ENCODE measurements at places on chromosomes 7 and 10.

DNA sequence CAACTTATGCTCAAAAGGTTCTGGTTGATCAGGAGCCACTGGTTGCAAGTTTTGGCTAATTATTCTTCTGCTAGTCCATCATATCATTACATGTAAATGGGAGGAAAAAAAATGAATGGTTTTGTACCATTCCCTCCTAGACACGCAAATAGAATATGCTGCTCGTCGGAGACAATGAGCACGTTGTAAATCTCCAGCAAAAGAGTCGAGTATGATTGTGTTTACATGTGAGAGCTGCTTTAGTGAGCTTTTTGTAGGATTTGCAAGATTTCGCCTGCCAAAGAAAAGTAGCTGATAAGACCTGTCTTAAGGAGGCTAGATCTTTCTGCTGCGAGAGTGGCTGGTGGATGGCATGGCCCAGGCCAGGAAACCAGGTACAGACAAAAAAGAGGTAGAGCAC is 109.0 kb downstream of the ZMYND11 start:
- DNase-seq, result no peak

GRCh38 chr7:3266240-3266639 is 34.8 kb upstream of the SDK1 start:
- no peak for DNase-seq

DNA sequence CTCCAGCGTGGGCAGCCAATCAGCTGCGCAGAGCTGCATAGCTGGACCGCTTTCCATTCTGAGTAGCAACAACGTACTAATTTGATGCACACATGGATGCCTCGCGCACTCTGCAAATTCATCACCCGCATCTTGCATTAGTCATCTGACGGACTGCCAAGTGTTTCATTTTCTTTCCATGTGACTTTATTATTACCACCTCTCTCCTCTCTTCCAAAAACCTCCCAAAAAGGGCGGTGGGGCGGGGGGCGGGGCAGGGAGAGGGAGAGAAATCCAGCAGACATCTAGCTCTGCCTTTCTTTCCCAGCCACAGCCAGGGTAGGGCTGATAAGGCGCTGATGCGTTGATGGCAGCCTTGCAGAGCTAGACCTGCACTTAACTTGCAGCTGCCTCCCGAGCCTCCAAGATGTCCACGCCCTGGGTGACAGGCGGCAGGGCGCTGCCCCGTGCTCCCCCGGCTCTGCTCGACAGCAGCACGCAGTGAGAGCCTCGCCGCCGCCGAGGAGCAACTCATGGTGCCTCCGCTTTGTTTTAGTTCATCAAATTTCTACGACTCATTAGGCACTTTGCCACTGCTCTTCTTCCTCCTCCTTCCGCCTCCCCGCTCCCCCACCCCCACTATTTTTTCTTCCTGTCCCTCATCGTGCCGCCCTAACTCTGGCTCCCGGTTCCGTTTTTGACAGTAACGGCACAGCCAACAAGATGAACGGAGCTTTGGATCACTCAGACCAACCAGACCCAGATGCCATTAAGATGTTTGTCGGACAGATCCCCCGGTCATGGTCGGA is 147.3 kb downstream of the CELF2 start:
- no peak for DNase-seq

DNA sequence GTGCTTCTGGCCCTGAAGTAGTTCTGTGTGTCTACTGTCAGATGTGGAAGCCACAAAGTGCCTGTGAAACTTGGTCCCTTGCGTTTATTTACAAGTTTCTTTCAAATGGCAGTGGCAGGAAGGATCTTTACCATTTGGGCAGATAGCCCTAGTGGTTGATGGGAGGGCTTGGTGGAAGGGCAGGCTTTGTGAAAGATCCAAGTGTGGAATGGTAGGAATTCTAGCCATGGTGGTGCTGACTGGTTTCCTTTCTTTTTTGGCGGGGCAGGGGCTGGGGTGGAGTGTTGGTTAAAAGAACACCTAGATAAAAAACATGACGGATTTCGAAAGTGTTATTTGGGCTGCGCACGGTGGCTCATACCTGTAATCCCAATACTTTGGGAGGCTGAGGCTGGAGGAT is 27.0 kb downstream of the AUTS2 start:
- DNase-seq, result no peak

DNA sequence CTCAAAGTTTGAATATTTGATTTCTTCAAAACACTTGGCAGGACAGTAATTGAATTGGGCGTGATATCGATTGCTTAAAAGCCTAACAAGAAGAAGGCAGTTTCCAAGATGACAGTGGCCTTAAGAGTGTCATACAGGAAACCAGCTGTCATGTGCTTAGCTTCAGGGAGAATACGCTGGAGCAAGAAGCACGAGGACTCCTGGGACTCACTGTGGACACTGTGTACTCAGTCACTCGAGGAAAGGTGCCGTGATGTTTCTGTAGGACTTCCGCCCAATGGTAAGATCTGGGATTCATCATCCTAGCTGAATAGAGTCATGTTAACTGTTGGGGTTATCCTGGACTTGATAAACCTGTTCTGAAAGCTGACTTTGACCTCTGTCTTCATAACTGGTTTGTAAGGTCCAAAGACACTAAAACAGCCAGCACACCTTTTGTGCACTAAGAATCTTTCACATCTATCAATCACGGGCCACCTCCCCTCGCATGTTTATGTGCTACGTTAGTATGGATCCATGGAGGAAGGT is 113.5 kb downstream of the CELF2 start:
- no peak for DNase-seq

DNA sequence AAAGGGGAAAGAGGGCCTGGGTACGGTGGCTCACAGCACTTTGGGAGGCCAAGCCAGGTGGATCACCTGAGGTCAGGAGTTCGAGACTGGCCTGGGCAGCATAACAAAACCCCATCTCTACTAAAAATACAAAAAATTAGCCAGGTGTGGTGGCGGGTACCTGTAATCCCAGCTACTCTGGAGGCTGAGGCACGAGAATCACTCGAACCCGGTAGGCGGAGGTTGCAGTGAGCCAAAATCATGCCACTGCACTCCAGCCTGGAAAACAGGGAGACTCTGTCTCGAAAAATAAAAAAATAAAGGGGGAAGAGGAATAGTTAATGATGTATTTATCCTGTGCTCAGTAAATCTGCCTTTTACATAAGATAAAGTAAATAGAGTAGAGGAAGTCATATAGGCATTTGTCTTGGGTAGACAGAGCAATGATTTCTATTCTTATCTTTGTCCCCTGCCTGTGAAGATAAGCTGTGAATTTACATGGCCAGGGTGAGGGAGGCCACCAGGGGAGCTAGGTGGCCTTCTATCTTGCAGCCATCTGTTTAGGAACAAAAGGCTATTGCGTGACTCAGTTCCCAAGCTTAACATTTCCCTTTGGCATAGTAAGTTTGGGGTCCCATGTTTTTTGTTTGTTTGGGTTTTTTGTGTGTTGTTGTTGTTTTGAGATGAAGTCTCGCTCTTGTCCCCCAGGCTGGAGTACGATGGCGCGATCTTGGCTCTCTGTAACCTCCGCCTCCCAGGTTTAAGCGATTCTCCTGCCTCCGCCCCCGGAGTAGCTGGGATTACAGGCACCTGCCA is 73.2 kb upstream of the GTF2I start:
- no peak for DNase-seq

DNA sequence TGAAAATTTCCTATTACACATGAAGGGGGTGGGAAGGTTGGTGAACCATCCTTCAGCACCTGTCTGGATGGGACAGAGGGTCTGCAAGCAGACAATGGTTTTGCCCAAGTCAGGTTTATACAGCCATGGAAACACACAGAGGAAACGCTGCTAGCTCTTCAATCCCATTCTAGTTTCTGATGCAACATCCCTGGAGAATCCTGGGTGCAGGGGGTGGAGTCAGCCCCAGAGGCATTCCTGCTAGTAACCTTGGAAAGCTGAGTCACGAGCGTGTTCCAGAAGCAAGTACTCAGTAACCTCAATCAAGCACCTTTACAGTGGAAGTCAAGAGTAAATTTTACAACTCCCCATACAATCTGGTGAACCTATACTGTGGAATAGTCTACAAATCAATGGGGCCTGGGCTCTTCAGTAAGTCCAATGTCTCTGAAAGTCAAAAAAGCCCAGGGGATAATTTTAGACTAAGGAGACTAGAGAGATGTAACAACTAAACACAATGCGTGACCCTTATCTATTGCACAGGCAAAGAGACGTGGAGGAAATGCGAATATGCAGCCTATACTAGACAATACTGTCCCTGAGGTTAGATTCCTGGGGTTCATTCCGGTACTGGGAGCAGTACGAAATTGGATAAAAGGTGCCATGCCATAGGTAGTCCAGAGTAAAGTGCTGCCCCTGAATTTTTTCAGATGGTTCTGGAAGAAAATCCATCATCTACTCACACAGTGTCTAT is 95.4 kb downstream of the ZRANB1 start:
- DNase-seq, result no peak

- DNase-seq, result no peak
Observed at GRCh38 chr7:29297194-29297890, 102.8 kb downstream of the CHN2 start.

DNA sequence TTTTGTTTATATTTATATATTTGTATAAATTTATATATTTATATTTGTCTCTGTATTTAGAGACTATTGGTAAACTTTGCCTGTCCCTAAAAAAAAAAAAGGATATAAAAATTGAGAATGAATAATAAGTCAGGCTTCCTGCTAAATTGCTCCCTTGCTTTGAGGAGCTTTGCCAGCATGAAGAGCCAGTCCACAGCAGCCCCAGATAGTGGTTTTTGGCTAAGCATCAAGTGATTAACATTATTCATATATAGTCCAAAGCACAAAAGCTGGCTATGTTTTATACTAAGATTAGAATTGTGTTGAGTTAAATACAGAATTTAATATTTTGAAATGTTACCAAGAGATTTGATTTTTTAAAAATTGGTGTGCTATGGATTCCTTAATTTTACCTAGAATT is 264.9 kb upstream of the FERD3L start:
- DNase-seq, result no peak

GRCh38 chr10:80520661-80521470 is 16.8 kb upstream of the SH2D4B start:
- DNase-seq, result no peak

DNA sequence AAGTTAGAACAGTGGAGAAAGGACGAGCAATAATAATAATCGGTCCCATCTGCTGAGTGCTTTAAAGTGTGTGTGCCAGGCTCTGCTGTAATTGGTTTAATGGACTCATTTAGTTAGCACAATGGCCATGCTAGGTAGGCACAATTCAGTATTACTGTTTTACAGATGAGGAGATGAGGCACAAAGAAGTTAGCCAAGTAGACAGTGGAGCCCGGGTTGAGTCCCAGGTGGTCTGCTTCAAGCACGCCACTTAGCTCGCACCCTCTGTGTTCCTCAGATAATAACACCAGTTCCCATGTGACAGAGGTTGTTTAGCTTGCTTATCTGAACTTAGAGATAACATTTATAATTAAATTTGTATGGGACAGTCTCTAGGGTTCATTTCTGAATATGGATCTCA is 101.6 kb upstream of the GJD4 start:
- DNase-seq, result no peak

- DNase-seq, result no peak
Observed at GRCh38 chr10:607545-608185, 81.8 kb downstream of the DIP2C start.

DNA sequence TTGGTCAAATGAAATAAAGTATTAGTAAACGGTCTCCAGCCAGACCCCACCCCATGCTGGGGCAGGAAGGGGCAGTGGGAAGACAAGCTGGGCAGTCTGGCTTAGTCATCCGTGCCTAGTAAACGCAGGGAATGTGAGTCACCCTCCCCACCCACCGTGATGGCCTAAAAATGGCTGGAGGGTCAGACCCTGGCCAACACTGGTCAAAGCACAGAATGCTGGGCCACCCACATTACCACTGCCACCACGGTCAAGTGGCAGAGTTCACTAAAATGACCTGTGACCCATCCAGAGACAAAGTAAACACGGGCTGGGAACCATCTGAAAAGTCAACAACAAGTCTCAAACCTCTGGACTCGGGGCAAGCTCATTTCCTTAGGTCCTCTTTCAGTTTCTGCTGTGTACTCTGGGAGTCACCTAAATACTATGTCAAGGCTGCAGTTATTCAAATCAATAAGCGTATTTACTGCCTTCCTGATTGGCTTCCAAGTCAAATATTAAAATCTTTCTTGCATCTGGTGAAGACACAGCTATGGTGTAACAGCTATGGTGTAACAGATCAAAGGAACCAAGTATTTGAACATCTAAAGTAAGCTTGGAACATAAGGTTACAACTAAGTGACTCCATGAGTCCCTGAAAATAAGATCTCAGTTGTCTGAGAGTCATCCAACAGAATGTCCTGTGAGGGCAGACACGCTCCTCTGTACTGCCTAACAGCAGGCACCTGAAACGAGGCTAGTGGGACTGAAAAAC is 3.0 kb downstream of the ZFAND2A start:
- DNase-seq, result no peak

- DNase-seq, result no peak
Observed at GRCh38 chr7:2321020-2321419, 6.8 kb upstream of the SNX8 start.

GRCh38 chr10:10326116-10326515 is 691.6 kb upstream of the CELF2 start:
- DNase-seq, result no peak

DNA sequence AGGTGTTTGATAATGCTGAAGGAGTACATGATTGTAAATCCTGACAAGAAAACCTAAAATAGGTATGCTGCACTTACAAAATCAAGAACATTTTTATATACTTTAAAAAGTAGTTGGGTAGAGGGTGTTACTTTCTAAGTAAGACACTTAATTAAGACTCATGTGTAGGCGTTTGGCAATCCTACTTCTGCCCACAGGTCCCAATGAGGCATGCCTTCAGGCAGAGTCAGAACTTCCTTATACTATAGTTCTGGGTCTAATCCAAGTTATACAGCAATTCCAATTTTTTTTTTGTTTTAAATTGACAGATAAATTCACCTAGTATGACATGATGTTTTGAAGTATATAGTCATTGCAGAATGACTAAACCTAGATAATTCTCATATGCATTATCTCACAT is 1188.5 kb upstream of the PHF14 start:
- DNase-seq, result no peak

- DNase-seq, result no peak
Observed at GRCh38 chr10:118501171-118501570, 94.3 kb downstream of the PRLHR start.

GRCh38 chr7:131034166-131034881 is 293.4 kb upstream of the MKLN1 start:
- no peak for DNase-seq

- no peak for DNase-seq
Observed at GRCh38 chr10:119700321-119700954, 25.4 kb upstream of the INPP5F start.

DNA sequence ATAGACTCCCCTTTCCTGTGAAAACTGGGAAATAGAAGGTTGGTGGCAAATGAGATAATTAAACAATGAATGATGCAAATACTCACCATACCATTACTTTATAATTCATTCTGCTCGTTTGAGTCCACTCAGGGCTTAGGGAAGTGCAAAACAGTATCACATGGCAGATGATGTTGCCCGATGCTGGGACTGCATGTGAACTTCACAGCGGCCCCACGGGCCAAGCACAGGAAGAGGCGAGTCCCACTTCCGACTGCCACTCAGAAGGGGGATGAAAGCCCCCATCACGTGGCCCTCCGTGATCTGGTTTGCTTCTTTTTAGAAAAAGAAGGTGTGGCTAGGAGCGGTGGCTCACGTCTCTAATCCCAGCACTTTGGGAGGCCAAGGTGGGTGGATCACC is 71.5 kb downstream of the PRPF18 start:
- no peak for DNase-seq

GRCh38 chr10:1966712-1967376 is 229.5 kb upstream of the ADARB2 start:
- no peak for DNase-seq

Measured in stimulated activated CD8-positive, alpha-beta memory T cell treated with anti-CD3 and anti-CD28 coated beads, Interleukin-12 subunit alpha, Interleukin-12 subunit beta, amount 100 ng/mL, for 1 hour (primary cell).